Thymus (tissue), 14 donors: ENCODE measurements at places on chromosomes 2 and 18.

- no peak for DNase-seq
These were observed 34.1 kb downstream of the EEF1B2 start for GRCh38 chr2:206193671-206194357.

DNA sequence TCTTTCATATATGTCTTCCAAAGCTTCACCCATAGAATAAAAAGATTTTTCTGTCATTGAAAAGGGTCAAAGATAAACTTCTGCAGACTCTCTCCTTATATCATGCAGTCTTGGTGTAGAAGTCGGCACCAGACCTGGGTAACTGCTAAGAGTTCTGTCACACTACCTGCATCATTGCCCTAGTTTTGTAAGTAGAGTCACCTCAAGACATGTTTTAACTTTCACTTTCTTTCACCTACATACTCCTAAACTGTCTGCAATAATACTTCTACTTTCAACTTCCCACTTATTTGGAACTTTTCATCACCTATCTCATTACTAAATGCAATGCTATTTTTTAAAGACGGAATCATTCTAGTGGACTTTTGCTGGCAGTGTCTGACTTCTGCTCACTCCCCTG lies 475.6 kb upstream of the VRK2 start:
- DNase-seq = peak; percentile 26

DNA sequence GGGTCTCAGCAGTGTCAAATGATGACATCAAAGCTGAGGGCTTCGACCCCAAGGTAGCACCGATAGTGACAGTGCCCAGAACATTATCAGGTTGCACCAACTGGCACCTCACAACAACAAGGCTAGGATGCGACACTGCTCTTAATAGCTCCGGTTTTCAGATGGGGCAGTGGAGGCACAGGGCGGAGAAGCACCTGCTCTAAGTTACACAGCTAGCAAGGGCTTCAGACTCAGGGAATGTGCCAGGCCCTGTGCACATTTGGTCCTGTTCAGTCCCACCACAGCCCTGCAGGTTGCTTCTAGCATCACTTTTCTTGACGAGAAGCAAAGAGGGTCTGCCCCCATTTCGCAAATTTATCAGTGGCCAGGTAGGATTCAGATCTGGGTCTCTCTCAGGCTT lies 74.1 kb downstream of the DGKD start:
- no peak for DNase-seq

DNA sequence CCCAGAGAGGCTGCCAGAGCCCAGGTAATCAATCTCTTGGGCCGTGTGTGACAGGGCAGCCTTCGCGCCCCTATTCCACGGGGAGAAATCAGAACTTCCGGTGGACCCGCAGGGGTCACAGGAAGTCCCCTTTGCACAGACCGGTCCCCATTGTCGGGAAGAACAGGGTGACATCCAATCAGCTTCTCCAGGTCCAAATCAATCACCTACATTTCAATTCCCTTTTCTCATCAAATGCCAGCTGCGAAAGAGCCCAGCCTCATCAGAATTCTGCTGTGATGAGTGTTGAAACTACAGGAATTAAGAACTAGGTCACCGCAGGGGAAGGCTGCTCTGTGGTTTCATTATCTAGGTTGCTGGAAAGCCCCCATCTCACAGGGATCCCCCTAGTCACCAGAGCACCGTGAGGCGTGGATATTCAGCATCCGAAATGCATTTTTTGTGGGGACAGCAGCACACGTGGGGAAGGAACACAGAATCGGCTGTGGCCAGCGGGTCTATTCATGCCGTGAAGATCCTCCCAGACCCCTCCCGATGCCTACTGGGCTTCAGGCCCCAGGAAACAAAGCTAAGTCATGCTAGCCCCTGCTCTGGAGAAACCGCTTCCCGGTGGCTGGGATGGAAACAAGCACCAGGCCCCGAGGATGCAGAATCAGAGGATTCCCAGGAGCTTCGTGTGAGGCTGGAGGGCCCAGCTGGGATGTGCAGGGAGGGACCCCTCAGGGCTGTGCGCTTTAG lies 193.7 kb upstream of the ID2 start:
- peak; percentile 65 for DNase-seq

- no peak for DNase-seq
These were observed 69.0 kb upstream of the DLGAP1 start for GRCh38 chr18:4524096-4524495.

- no peak for DNase-seq
These were observed 143.6 kb upstream of the TCF4 start for GRCh38 chr18:55731594-55732042.

- DNase-seq = no peak
These were observed 34.1 kb downstream of the NHEJ1 start for GRCh38 chr2:219126555-219126954.

DNA sequence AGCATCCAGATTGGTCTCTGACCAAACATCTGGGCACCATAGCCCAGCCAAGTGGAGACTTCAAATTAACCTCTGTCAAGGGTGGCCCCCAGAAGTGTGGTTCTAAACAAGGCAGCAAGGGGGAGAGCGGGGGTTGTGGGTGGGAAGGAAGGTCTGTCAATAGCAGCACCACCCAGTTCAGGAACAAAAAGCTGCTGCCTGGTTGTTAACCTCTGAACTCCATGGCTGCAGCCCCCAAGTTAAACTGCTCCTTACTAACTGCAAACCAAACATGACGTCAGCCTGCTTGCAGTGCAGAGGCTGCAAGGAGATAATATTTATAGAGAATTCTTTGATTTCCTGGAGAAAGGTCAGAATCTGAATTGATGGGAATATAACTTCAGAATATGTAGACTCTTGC lies 76.5 kb downstream of the ARL4C start:
- DNase-seq = no peak

DNA sequence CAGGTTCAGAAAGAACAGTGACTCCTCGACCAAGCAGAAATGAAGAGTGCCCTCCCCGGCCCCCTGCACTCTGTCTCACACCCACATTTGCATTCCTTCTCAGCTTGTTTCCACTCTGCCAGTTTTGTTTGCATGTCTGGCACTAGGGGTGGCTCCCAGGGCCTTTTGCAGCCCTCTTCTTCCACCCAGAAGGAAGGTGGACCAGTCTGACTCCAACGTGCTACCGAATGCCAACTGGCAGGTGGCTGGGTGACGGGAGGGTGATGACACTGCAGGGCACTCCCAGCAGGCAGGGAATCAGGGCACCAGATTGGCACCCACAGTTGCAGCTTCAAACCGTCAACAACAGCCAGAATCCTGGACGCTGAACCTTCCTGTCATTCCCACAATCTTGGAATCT lies 371.1 kb downstream of the TXNL1 start:
- no peak for DNase-seq

- no peak for DNase-seq
These were observed 1.5 kb downstream of the XDH start for GRCh38 chr2:31413025-31413424.

DNA sequence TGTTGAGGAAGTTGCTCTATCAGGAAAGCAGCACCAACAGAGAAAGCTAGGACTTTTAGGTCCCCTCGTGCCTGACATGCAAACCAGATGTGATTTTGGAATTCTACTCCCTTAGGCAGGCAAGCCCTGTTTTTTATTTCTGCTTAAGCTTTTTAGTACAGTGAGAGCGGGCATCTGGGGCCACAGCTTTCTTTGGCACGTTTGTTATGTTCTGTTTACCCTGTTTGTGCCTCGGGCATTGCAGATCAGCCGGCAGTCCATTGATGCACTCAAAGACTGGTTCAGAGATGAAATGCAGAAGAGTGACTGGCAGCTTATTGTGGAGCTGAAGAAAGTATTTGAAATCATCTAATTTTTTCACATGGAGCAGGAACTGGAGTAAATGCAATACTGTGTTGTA lies 61.9 kb downstream of the EIF5B start:
- DNase-seq = no peak

DNA sequence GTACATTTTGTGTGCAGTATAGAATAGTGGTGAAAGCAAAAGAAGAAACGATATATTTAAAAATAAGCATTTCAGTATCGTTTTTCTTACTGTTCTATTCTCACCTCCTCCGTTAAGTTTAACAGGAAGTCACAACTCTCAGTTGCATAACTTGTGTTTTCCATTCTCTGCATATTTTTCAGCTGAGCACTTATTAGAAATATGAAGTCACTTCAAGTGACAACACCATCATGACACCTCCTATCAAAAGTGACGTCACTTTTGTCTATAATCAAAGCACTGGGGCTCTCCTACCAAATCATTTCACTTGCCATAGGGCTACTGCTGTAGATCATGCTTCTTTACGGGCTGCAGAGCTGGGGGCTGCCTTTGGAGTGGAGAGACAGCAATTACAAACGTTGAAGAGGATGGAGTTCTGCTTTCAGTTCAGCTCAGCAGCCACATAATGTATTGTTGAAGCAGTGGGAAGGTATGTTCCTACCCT lies 36.3 kb downstream of the STAT4 start:
- no peak for DNase-seq

- DNase-seq = no peak
These were observed 140.0 kb downstream of the MC4R start for GRCh38 chr18:60232541-60232940.

DNA sequence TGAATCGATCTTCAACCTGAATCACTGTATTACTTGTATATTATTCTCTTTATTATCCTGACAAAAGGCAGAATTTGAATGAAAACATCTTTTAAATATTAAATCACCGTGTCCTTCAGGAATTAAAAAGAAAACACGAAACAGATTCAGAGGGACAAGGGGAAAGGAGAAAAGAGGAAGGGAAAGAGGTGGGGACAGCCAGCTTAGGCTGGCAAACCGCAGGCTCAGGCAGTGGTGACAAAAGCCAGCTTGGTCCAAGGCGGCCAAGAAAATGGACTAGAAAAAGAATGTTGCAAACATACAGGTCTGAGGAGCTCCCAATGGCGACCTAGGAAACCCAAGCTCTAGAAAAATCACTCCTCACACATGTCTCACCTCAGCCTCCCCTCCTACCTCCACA lies 6.8 kb downstream of the B4GALT6 start:
- DNase-seq = no peak

- DNase-seq = peak; percentile 66
These were observed at the start of gene RBMS1 for GRCh38 chr2:160493227-160494028. RBMS1 (minus strand) TSS chr2:160493807; CDS start chr2:160493363, 444 bp downstream.

DNA sequence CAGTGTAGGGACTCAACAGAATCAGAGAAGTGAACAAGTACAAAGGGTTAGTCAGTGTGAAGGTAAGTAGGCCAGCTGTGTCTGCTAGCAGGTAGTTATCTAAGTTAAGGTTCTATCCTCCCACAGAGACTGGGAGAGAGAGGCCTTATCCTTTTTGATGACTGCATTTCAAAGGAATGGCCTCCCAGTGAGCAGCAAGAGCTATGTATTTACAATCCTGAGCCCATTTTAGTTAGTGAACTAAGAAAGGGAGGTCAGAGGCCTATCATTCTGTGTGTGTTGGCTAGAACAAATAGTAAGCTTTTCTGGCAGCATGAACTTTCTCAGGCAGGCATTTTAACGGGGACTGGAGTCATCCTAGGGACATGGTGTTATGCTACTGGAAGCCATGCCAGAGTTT lies 182.9 kb downstream of the VWC2L start:
- DNase-seq = no peak

DNA sequence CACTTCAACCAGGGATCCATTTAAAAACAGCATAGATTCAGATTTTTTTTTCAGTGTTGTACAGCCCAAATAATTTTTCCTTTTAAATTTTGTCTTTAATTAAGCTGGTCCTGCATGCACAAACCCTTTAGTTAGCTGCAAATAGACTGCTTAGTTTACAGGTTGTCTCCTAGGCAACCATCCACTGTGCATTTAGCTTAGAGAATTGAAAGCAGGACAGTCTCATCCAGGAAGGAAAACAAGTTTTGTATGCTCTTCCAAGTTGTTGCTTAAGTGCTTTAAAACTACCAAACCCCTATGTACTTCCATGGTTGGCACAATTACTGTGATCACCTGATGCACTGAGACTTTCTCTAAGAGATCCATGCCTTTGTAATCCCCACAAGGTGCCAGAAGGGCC lies at the start of gene MAP3K19:
TSS of gene MAP3K19 (minus strand) at position 148 of the 400 bp plus-strand sequence. CDS start 22,800 bp downstream, outside the sequence.
- DNase-seq = no peak

DNA sequence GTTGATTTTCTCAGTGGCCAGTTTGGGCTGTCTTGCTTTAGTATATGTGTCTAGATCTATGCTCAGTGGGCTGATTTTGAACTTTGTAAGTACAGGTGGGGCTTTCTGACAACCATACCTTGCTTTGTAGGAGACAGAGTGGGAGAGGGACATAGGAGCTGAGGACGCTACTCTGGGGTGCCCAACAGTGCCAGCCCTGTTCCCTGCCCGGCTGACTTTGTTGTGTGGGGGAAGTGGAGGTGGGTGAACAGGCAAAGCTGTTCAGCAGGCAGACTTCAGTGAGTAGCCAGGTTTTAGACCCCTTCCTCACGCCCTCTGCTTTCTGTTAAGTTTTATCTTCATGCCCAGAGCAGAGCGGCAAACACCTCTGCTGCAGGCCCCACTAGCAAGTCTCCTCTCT lies 44.2 kb upstream of the DOCK10 start:
- no peak for DNase-seq

- DNase-seq = no peak
These were observed 345.9 kb downstream of the TSN start for GRCh38 chr2:122101319-122101718.

DNA sequence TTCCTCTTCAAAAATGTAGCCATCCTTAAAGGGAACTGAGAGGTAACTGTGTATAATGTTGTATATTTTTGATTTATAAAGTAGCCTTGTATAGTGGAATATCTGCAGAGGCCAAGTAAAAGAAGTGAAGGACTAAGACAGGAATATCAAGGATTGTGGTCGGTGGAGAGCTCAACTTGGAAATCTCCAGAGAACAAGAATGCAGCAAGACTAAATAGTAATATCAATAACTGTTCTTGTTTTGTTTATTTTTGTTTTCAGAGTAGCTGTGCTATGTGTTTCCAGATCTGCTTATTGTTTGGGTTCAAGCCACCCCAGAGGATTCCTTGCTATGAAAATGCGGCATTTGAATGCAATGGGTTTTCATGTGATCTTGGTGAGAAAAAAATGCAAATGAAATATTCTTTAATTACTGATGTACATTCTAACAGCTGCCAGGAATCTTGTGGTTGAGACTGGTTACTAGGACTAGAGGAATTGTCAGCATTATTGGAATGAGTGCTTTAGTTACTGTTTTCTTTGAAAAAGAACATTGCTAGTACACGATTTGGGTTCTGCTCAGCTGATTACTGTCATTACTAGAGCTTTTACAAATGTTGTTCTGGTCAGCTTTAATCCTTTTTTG lies 25.0 kb downstream of the FASTKD2 start:
- no peak for DNase-seq
